ENCODE measurements at places on chromosomes 13 and 19. TPM values are rescaled to one million over a fixed set of nuclear protein-coding genes. Genes with fewer than 3 reads are reported as not detected.
A peak's percentile ranks its signal among the peaks of the same experiment; 100 is the strongest.

DNA sequence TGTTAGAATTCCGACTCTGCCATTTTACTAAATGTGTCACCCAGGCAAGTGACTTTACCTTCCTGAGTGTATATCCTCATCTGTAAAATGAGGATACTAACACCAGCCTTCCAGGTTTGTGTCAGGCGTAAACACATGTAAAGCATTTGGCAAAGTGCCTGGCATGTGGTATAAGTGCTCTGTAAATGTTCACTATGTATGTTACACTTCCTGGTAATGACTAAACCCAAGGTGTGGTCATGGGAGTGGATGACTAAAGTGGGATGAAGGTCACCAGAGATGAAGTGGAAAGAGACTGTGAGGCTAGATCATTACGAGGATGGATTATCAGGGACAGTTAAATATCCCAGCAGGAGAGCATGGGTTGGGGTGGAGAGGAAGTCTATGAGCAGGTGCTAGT lies 25.6 kb downstream of the DEDD2 start:
- H3K4me3 ChIP-seq: no peak overlapping the region
- H3K27ac ChIP-seq: no peak overlapping the region
- H3K4me1 ChIP-seq: no peaks in the 10 kb centered on the region
- no peaks in the 10 kb centered on the region for H3K27me3 ChIP-seq
- DNase-seq: no peak
- H3K36me3 ChIP-seq: no peaks in the 10 kb centered on the region

GRCh38 chr13:39942552-39943273 lies 287.3 kb downstream of the COG6 start:
- no peak overlapping the region for H3K4me3 ChIP-seq
- H3K27me3 ChIP-seq: no peaks in the 10 kb centered on the region
- peak; percentile 59 for DNase-seq
- no peaks in the 10 kb centered on the region for H3K4me1 ChIP-seq
- H3K27ac ChIP-seq: no peak overlapping the region

DNA sequence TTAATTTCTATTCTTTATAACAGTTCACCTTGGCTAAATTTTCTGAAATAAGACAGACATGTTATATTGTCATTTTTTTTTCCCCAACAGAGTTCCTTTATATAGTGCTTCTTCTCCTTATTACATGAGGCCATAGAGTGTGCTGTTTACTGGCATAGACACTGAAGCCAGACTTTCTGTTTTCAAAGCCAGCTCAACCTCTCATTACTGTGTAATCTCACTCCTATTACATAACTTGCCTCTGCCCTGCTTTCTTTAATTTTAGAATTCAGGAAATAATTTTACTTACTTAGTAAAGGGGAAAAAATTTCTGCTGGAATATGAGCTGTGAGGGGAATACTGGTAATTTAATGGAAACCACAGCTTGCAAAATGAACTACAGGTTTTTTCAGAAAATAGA lies 1380.4 kb downstream of the SLITRK1 start:
- H3K4me1 ChIP-seq: no peaks in the 10 kb centered on the region
- H3K4me3 ChIP-seq: no peak overlapping the region
- H3K27me3 ChIP-seq: no peaks in the 10 kb centered on the region
- no peaks in the 10 kb centered on the region for H3K36me3 ChIP-seq

DNA sequence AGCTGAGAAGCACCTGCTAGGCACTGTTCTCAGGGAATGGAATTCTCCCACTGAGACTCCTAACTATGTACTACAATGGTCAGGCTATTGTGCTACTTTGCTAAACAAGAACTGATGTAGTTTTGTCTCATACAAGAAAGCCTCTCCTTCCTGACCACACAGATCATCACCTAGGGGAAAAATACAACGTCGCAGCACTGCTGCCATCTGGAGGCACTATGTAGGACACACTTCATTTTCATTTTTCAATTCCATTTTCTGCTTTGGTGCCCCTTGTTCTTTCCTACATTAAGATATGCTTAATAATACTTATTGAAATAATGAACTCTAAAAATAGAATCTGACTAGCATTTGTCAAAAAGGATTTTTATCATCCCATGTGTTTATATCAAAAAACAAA lies 21.1 kb downstream of the PROSER1 start:
- H3K4me1 ChIP-seq: no peaks in the 10 kb centered on the region
- DNase-seq: no peak
- no peak overlapping the region for H3K27ac ChIP-seq

DNA sequence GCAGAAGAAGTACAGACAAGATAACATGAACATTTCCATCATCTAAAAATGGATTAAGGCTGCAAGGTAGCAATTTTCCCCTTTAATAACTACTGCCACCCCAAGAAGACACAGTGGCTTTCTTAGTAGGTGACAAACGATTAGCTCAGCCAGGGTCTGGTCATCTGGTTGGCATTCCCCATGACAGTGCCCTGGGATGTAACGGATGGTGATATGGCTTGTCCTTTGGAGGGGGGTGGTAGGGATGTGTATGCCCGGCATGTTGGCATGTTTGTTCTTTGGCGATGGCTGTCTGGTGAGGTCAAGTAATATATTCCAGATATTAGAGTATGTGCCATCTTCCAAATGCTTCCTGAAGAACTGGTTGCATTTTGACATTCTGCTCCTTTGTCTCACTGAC lies 135.6 kb upstream of the ZNF536 start:
- H3K36me3 ChIP-seq: no peaks in the 10 kb centered on the region
- H3K27ac ChIP-seq: no peak overlapping the region
- DNase-seq: no peak
- no peaks in the 10 kb centered on the region for H3K4me1 ChIP-seq
- H3K4me3 ChIP-seq: no peak overlapping the region
- no peaks in the 10 kb centered on the region for H3K27me3 ChIP-seq

- DNase-seq: no peak
- no peaks in the 10 kb centered on the region for H3K4me1 ChIP-seq
- H3K27ac ChIP-seq: no peak overlapping the region
Observed at GRCh38 chr13:24355103-24355502, 45.7 kb downstream of the C1QTNF9 start.

GRCh38 chr13:59038824-59039223 lies 1124.9 kb downstream of the DIAPH3 start:
- H3K36me3 ChIP-seq: no peaks in the 10 kb centered on the region
- H3K27ac ChIP-seq: no peak overlapping the region
- H3K4me1 ChIP-seq: no peaks in the 10 kb centered on the region
- H3K27me3 ChIP-seq: no peaks in the 10 kb centered on the region
- no peak overlapping the region for H3K4me3 ChIP-seq
- no peak for DNase-seq

GRCh38 chr13:109288151-109288709 lies 498.2 kb downstream of the IRS2 start:
- H3K36me3 ChIP-seq: no peaks in the 10 kb centered on the region
- no peak overlapping the region for H3K4me3 ChIP-seq
- H3K4me1 ChIP-seq: no peaks in the 10 kb centered on the region
- DNase-seq: no peak
- no peak overlapping the region for H3K27ac ChIP-seq

DNA sequence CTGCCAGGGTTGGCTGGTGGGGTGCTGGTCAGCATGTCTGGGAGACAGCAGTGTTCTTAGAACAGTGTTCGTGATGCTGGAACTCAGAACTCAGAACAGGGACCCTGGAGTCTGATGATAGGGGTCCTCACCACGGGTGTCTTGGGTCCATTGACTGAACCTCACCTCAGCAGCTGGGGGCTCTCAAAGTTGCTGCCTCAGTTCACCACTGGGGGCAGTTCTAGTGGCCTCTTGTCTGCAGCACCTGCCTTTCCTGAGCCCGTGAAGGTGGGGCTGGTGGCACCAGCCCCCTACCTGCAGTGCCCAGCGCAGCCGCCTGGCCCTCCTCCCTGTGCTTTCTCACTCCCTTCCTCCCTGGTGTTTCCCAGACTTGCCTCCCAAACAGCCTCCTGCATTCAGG lies 28.5 kb downstream of the SAFB start:
- no peak for DNase-seq
- H3K36me3 ChIP-seq: peaks cover 39% of the 10 kb centered on the region
- no peak overlapping the region for H3K27ac ChIP-seq
- no peaks in the 10 kb centered on the region for H3K27me3 ChIP-seq
- H3K4me3 ChIP-seq: no peak overlapping the region

DNA sequence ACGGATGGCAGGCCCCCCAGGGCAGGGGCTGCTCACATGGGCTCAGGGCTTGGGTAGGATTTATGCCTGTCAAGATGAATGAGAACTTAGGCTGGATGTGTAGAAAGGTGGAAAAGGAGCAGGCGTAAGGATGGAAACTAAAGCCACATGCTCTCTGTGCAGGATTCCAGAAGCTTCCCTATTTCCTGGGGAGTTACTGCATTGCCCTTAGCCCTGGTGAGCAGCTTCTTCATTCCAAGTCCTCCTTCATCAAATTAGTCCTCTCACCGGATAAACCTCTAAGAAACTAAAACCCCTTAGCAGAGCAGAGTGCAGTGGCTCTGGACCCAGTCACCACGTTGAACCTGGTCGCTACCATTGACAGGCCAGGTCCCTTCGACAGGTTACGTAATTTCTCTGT lies 7.4 kb downstream of the ATP12A start:
- H3K27ac ChIP-seq: no peak overlapping the region
- no peaks in the 10 kb centered on the region for H3K36me3 ChIP-seq
- H3K4me3 ChIP-seq: no peak overlapping the region
- no peak for DNase-seq

DNA sequence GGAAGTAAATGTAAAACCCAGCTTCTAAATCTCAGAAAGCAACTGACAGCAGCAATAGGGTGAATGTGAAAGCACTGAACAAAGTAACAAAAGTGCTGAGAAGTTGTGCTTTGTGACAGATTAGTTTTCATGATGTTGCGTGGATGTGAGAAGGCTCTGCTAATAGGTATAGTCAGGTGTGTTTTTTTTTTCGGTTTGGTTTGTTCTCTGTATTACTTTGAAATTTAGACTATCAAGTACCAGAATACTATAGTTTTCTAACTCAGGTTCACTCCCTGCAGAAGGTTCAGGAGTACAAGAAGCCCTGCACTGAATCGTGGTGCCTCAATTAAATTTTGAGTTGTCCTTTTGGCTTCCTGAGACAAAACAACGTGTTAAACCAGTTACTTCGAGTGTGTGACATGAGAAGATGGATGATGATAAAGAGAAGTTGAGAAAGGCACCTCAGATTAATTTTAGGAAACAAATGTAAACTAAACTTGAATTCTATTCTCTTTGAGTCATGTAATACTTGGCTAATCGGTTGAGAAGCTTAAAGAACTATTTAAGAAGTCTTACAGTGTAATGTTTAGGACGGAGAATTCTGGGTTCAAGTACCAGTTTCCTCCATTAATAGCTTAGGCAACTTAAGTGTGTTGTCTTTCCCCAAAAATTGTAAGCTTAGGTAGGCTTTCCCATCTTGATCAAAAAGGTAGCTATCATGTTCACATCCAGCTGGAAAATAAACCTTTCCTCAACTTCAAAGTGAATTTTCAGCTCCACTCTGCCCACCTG lies 10.3 kb downstream of the MIR17HG start:
- DNase-seq: no peak
- H3K4me1 ChIP-seq: no peaks in the 10 kb centered on the region
- no peaks in the 10 kb centered on the region for H3K36me3 ChIP-seq
- no peak overlapping the region for H3K27ac ChIP-seq

DNA sequence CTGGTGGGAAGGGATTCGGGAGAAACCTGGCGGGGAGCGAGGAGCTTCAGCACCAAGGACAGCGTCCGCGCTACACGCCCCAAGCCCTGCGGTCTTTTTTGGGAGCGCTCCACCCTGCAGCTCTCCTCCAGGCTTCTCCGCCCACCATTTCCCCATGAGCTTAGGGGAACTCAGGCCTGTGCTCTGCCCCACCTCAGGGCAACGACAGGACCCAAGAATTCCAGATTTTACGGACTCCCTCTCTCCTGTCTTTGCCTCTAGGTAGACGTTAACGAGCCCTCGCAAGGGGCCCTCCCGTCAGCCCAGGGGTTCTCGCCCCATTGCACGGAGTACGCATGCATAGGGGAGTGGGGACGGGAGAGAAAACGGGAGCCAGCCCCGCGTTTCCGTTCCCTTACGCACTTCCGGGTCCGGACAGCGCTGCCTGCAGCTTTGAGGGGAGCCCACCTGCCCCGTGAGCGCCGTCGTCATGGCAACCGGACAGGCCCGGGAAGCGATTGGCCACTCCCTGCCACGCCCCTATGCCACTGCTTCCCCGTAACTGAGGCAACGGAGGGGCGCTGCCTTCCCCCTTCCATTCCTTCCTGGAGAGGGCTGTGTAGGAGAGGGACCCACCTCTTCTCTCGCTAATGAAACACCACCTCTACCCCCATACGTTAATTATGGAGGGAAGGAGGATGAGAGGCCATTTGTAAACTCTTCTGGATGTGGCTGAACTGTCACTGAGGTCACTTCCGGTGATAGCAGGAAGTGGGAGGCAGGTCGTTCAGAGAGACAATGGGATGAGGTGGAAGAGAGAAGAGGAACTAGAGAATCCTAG lies 20.8 kb downstream of the NOVA2 start:
- H3K27me3 ChIP-seq: no peaks in the 10 kb centered on the region
- H3K36me3 ChIP-seq: no peaks in the 10 kb centered on the region
- no peaks in the 10 kb centered on the region for H3K4me1 ChIP-seq
- no peak overlapping the region for H3K27ac ChIP-seq
- no peak for DNase-seq
- H3K4me3 ChIP-seq: no peak overlapping the region

DNA sequence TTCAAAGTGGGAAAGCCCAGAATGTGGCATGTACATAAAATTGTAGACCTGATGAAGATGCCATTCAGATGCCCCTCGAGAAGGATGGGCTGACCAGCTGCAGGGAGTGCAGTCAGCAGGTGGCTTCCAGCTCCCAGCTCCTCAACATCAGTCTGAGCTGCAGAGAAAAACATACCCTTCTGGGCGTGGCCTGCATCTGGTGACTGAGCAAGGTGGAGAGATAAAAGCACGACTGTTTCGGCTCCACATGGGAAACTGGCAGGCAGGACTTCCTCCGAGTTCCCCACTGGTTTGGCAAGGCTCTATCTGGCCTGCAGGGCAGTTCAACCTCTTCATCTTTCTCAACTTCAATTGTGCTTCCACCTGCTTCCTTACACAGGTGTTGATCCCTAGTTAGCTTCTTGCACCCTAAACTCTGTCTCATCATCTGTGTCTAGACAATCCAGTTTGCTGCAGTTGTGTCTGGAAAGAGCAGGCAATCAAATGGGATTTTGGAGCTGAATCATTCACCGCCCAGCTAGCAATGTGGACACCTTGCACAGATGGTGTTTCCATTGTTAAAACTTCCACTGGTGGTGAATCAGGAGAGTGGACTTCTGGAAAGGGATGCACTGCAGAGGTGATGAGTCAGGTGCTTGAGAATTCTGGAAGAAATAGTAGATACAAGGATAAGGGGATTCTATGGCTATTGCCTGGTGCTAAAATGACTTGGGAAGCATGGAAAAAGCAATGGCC lies 56.8 kb downstream of the POLR1D start:
- no peak for DNase-seq
- no peak overlapping the region for H3K4me3 ChIP-seq
- no peaks in the 10 kb centered on the region for H3K36me3 ChIP-seq

GRCh38 chr19:6838062-6838655 lies 49.2 kb upstream of the ADGRE1 start:
- DNase-seq: no peak
- H3K27me3 ChIP-seq: no peaks in the 10 kb centered on the region
- H3K27ac ChIP-seq: no peak overlapping the region
- no peaks in the 10 kb centered on the region for H3K4me1 ChIP-seq
- H3K4me3 ChIP-seq: no peak overlapping the region

NDFIP2 gene
- 22.2 TPM for total RNA-seq

ERF gene
- 33.9 TPM for total RNA-seq

TNFSF13B gene
- 9.1 TPM for total RNA-seq

ZNF837 gene
- 15.7 TPM for total RNA-seq

FAAP24 gene
- total RNA-seq: 4.3 TPM

KCNC3 gene
- total RNA-seq: 3.6 TPM

All from prostate gland (tissue), 2 donors.